ENCODE measurements at places on chromosomes 1 and 21.
A peak's percentile ranks its signal among the peaks of the same experiment; 100 is the strongest.

DNA sequence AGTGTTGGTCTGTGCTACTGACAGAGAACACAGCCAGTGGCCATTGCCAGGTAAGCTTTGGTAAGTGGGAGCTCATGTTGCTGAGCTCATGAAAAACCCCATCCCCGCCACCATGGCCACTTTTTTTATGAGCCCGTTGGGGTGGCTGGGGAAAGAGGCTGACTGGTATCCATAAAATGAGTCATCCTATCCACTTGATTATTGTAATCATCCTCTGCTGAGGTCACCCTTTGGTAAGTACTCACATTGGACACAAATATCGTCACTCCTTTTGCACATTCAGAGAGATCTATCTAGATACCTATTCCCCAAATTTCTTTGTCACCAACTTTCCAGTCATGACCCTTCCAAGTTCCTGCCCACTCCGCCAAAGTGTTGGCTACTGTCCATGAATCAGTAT is 22.0 kb downstream of the SLAMF7 start:
- no peak for DNase-seq

GRCh38 chr1:12202190-12202497 is 27.7 kb upstream of the VPS13D start:
- no peak for DNase-seq

GRCh38 chr21:37172646-37173045 is 94.5 kb downstream of the VPS26C start:
- no peak for DNase-seq

GRCh38 chr1:228277491-228278431 is 69.9 kb downstream of the OBSCN start:
- no peak for DNase-seq

- DNase-seq: no peak
Observed at GRCh38 chr21:37028570-37028969, 22.1 kb downstream of the RIPPLY3 start.

- no peak for DNase-seq
Observed at GRCh38 chr1:7473223-7474142, 297.6 kb upstream of the VAMP3 start.

GRCh38 chr1:28159680-28160079 is 16.8 kb downstream of the PTAFR start:
- no peak for DNase-seq

GRCh38 chr1:79287982-79288381 is 281.5 kb upstream of the ADGRL4 start:
- no peak for DNase-seq

GRCh38 chr1:219489636-219490035 is 123.3 kb downstream of the ZC3H11B start:
- no peak for DNase-seq

- DNase-seq: no peak
Observed at GRCh38 chr1:31460027-31460426, 47.0 kb downstream of the SERINC2 start.

- DNase-seq: no peak
Observed at GRCh38 chr1:205261946-205262691, 34.4 kb downstream of the TMCC2 start.

DNA sequence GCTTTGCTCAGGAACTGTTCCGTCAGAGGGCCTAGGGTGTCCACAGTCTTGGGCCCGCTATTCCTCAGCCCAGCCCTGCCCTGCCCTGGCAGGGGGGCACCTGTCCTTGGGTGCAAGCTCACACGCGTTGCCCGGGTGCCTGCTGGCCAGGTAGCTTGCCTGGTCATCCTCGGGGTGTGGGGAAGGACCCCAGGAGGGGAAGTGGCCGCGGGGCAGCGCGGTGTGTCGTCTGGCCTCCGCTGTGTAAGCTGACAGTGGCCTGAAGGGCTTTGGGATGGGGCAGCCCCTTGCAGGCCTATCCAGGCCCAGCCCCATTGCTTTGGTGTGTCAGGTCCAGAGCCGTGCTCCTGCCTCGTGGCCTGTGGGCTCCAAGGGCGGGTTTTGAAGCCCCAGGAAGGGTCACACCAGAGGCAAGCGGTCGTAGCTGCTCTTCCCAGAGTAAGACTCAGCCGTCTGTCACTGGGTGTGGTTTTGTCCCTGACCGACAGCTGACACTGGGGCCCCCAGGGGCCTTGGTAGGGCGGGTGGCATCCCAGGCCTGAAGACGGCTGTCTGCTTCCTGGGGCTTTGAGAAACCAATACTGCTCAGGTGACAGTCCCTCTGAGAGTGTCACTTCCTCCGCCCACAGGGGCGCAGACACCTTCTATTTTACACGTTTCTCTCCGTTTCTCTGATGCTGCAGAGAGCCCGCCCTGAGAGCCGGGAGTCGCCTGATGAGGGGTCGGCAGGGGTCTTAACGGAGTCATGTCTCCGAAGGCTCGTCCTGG is 72.1 kb downstream of the SKI start:
- DNase-seq: peak; percentile 75

GRCh38 chr1:51296383-51297357 is 33.7 kb downstream of the TTC39A start:
- DNase-seq: peak; percentile 54

- DNase-seq: no peak
Observed at GRCh38 chr1:180277476-180278193, 47.6 kb downstream of the LHX4 start.

- no peak for DNase-seq
Observed at GRCh38 chr1:9906466-9906865, 3.6 kb downstream of the CTNNBIP1 start.

DNA sequence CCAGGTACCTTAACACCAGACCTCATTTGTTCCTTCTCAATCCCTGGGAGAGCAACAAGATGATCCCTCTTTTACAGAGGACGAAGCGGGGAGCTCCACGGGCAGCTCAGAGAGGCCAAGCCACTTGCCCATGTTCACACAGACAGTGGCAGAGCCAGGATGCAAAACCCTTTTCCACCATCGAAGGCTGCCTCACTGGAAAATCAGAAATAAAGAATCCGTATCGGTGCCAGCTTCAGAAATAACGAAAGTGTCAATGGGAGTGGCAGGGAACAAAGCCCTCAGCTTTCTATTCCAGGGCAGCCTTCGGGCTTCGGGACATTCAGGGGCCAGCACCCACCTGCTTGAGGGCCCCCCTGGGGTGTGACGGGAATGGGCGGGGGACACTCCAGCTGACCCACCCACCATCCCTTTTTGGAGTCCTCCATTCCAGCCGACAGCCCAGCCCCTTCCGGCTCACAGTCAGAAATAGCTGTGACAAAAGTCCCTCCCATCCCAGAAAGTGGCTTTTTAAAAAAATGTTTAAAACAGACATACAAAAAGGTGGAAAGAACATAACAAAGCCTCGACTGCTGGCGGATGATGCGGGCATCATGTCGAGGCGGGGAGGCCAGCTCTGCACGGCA is 6.0 kb downstream of the IFFO2 start:
- DNase-seq: no peak

GRCh38 chr1:157515709-157516108 is 36.6 kb downstream of the FCRL5 start:
- no peak for DNase-seq

- no peak for DNase-seq
Observed at GRCh38 chr1:158362482-158362881, 8.8 kb downstream of the CD1E start.

DNA sequence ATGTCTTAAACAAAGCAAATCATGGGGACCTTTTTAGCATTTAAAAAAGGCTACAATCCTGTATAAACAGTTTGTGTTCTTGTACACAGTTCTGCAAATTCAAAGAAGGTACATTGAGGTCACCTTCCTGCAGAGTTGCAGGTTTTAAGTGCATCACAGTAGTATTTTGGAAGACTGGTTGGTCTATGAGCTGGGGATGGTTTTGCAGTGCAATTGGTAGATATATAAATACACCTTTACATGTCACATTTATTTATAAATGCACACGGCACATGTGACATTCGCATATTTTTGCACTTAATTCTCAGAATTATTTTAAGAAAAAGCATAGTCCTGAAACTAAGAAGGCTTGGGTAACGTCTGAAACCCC is 599 bp upstream of the ITPKB start:
- no peak for DNase-seq

- no peak for DNase-seq
Observed at GRCh38 chr1:11671205-11671543, 7.2 kb downstream of the FBXO6 start.

DNA sequence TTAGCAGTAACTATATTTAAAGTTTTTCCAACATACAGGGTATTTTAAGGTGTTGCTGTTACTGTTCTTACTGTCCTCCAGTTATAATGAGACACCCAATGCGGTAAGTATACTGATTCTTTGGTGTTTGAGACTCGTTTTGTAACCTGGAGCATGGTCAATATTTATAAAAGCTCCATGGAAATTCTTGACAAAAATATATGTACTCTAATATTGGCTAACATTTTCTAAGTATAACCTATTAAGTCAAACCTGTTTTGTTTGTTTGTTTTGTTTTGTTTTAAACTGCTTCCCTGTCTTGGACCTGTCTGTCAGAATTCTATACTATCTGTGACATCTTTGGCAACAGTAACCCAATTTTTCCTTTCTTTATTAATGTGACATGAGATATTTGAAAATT is 15.9 kb upstream of the CAP1 start:
- DNase-seq: no peak

DNA sequence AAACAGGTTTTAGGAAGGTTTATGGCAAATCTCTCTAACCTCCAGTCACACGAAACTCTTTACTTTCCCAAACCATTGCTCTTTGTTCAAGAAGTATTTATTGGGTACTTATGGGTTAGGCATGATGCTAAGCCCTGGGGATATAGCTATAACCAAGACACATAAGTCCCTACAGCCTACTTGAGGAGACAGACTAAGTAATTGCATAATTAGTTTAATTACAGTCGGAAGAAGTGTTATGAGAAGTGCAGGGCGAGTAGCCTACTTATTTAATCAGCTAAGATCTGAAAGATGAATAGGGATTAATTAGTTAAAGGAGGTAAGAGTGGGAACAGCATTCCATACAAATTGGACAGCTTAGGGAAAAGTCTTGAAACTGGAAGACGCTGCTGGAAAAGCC is 13.2 kb upstream of the NASP start:
- no peak for DNase-seq

- no peak for DNase-seq
Observed at GRCh38 chr1:113605146-113605545, 154.1 kb downstream of the PHTF1 start.

DNA sequence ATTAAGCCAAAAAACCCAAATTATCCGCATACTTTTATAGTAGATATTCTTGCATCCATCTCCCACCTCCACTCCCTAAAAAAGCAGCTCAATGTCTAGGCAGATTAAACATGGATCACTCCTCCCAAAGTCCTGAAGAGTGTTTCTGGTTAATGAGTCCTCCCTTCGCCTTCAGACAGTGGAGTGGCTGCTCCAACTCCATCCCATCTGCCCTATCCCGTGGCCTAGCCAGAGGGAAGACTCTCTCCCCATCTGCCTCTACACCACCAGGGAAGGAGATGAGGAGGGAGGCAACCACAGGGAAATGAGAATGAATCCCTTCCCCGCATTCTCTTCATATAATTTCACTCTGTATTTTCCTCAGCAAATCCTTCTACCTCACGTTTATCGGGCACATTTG is 103.8 kb downstream of the SLC45A1 start:
- no peak for DNase-seq

DNA sequence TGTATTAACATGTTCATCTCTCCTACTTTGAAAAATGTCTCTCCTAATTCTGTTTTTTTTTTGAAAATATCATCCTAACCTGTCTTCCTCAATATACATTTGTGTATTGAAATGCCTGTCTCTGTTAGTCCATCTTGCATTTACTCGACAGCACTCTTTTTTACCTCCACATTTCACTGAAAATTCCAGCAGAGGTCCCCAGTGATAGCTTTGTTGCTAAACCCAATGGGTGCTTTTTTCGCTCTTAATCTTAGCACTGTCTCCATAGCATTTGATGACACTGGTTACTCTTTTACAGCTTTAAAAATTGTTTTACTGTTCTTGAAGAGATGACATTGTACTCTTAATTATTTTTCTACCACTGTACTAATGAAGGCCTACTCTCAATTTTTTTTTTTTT is 10.8 kb downstream of the OSBPL9 start:
- DNase-seq: no peak

DNA sequence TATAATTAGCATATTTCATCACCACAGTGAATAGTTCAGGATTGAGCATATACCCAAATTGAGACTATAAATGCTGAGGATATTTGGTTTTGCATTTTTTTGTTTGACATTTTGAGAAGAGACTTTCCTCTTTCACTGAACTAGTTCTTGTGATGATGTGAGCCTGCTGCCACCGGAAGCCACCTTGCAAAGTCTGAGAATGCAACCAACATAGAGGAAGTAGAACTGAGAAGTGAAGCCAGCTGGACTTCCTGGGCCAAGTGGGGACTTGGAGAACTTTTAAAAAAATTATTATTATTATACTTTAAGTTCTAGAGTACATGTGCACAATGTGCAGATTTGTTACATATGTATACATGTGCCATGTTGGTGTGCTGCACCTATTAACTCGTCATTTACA is 102.3 kb downstream of the RPE65 start:
- no peak for DNase-seq

- no peak for DNase-seq
Observed at GRCh38 chr1:209416039-209416438, 167.5 kb upstream of the CAMK1G start.

DNA sequence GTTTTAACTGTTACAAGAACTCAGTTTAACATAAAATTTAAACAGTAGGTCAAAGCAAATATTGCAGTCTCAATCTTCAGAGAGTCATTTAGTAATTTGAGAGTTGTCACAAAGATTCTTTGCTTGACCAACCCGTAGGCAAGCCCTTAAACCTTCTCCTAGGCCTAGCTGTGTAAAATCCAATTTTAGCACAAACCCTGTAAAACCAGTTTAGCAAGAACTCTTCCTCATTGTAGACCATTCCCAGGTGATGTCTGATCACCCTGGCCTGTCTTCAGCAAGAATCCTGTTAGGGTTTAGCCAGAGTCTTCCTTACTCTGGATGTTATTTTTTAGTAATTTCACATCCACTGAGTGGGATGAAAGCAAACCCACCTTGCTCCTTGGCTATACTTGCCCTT is 30.1 kb downstream of the LRIG2 start:
- no peak for DNase-seq

DNA sequence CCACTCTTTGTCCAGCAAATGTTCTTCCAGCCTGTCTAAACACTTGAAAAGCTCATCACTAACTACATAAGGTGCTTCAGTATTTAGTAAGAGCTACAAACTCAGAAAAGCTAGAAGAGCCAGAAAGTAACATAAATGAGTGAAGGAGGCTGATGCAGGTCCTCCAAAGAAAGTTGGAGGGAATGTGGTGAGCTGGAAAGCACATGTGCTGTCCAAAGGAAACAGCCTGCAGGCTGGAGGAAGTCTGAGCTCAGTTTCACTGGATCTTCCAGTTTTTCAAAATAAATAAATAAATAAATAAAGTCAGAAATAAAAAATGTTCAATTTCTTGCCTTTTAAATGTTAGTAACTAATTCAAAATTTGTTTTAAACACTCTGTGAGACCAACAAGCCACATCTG is 25.5 kb downstream of the ZC3H11B start:
- DNase-seq: no peak
